Effector memory CD4-positive, alpha-beta T cell (primary cell): ENCODE measurements at places on chromosomes 12 and 14.

GRCh38 chr14:76126076-76126475 is 25.6 kb upstream of the GPATCH2L start:
- no peak for DNase-seq

DNA sequence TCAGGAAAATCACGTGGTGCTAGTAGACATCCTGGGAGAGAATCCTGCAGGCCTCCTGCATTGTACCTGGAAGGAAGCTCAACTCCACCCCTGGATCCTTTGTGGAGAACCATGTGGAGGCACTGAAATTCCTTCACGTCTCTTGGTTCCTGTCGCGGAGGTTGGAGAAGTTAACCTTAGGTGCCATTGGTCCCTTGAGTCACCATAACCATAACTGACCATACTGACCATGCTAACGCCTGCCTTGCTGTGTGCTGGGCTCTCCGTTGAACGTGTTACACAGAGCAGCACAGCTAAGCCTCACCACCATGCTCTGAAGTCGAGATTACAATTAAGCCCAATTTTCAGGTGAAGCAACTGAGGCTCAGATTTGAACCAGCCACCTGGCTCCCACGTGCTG is 18.6 kb downstream of the C14orf132 start:
- DNase-seq, result no peak

- no peak for DNase-seq
These were observed 66.3 kb upstream of the CEP83 start for GRCh38 chr12:94525951-94526350.

GRCh38 chr14:94390372-94391086 is 2.1 kb upstream of the SERPINA1 start:
- DNase-seq, result no peak

- no peak for DNase-seq
These were observed 18.8 kb downstream of the SLC24A4 start for GRCh38 chr14:92341791-92342190.
